ENCODE measurements at places on chromosomes 7 and 10. TPM values are rescaled to one million over a fixed set of nuclear protein-coding genes. Genes with fewer than 3 reads are reported as not detected.

The NODAL gene
- total RNA-seq: 41.1 TPM

The ZNF117 gene
- 9.2 TPM for total RNA-seq

The FAM131B gene
- total RNA-seq: 24.0 TPM

The AZGP1 gene
- 2.7 TPM for total RNA-seq

The CPEB3 gene
- 2.4 TPM for total RNA-seq
